ENCODE measurements at places on chromosomes 1 and 21. TPM values are rescaled to one million over a fixed set of nuclear protein-coding genes. Genes with fewer than 3 reads are reported as not detected.

Gene ARMH1
- 0.43 TPM for total RNA-seq

DNA sequence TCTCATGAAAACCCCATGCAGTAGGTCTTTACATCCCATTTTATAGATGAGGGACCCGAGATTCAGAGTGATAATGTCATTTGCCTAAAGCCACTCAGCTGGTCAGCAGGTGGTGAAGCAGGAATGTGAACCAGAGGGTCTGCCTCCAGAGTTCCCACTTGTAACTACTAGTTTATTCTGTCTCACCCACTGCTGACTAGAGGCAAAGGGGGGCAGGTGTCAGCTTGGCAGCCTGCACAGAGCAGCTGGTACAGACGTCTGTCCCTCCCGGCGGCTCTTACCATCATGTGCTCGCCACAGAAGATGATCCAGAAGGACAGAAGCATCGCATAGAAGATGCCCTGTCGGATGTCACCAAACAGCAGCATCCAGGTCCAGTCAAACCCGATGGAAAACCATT is 82.4 kb downstream of the WLS start:
- DNase-seq, result no peak

DNA sequence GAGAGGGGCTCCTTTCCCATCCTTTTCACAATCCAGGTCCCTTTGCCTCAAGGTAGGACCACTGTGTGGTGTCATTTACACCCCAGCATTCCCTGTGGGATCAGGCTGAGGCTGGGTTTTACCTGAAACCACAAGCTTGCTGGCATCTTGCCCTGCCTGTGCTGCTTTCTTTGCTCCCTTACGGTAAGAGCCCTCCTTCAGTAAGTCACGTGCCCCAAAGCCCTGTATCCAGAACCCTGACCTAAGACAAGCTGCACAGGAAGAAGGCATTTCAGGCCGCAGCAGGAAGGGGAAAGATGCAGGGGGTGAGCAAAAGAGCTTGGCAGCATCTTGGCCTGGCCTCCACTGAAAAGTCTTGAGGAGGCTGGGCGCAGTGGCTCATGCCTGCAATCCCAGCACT is 58.4 kb downstream of the KLHDC7A start:
- DNase-seq, result no peak

- DNase-seq, result peak; percentile 61
Observed at GRCh38 chr1:67347688-67348472, 40.2 kb downstream of the IL12RB2 start.

- DNase-seq, result no peak
Observed at GRCh38 chr1:210822932-210823331, 311.0 kb downstream of the KCNH1 start.

Gene NTPCR
- total RNA-seq, result 14.8 TPM

Gene PALMD
- 6.8 TPM for total RNA-seq

- DNase-seq, result peak; percentile 72
Observed at GRCh38 chr1:199551967-199552565, 475.4 kb upstream of the NR5A2 start.

Gene AMY2B
- total RNA-seq, result 3.5 TPM

DNA sequence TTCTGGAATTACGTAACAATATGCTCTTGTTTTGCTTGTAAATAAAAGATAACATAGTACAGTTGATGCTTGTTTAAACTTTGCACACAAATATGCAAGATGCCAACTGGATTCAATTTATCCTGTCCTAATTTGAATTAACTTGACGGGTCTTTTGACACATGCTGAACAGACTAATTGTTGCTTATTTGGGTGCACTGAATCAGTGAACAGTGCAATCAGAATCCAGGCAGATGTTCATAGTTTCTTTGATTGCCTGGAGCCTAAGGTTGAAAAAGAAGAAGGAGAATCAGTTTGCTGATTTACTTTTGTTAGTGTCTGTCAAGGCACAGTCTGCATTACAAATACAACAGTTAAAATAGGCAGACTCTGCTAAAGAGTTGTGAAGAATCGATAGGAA is 307.9 kb downstream of the COL11A1 start:
- DNase-seq, result peak; percentile 0

Gene C4BPA
- total RNA-seq, result not detected

GRCh38 chr1:46532498-46533178 is 18.8 kb downstream of the KNCN start:
- DNase-seq, result peak; percentile 43

Gene ADAMTSL4
- total RNA-seq, result 2.9 TPM

- DNase-seq, result no peak
Observed at GRCh38 chr1:211741788-211742187, 66.4 kb upstream of the NEK2 start.

GRCh38 chr1:38403667-38404066 is 357.1 kb upstream of the POU3F1 start:
- DNase-seq, result no peak

Gene PTGFR
- 7.7 TPM for total RNA-seq

GRCh38 chr21:15436031-15436430 is 293.8 kb upstream of the USP25 start:
- no peak for DNase-seq

DNA sequence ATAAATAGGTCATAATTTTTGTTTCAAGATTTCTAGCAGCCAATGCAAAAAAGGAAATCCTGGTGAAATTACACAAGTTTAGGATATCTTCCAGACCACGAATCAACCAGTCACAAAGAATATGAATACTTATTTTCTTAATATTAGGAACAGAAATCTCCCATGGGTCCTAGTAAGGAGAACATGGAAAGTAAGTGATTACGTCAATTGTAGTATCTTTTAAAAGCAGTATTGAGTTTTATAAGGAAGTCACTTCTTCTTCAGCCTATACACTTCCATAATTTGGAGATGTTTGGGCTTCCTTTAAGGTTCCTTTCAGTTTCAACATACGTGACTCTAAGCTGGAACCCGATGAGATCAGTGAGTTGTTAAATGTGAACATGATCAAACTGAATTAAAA is 534.5 kb downstream of the USP25 start:
- peak; percentile 13 for DNase-seq

Gene EPHA2
- 47.0 TPM for total RNA-seq

DNA sequence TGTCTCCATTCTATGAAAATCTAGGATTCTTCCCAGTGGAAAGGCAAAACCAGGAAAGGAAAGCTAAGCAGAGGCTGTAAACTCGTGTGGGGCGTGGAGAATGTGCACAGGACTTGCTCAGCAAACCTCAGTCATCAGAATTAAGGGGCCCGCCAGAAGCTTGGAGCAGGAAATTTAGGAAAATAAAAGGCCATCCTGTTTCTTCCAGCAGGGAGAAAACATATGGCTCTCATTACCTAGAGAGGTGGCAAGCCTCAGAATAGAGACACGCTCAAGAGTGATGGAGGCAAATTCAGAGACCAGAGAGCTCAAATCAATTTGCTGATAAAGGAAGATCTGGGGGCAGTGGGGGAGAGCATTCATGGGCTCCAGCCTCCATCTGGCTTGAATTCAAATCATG is 151.9 kb upstream of the KLHDC7A start:
- no peak for DNase-seq

Gene RNF186
- not detected for total RNA-seq

DNA sequence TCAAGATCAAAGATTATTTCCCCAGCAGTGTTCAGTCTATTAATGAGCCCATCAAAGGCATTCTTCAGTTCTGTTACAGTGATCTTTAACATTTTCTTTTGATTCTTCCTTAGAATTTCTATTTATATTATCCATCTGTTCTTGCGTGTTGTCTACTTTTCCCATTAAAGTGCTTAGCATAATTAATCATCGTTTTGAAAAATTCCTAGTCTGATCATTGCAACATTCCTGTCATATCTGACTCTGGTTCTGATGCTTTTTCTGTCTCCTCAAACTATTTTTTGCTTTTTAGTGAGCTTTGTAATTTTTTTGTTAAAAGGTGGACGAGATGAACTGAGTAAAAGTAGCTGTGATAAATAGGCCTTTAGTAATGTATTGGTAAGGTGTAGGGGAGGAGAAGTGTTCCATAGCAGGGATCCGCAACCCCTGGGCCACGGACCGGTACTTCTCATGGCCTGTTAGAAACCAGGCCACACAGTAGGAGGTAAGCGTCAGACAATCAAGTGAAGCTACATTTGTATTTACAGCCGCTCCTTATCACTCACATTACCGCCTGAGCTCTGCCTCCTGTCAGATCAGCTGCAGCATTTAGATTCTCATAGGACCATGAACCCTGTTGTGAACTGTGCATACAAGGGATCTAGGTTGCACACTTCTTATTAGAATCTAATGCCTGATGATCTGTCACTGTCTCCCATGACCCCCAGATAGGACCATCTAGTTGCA is 163.3 kb downstream of the PIK3R3 start:
- DNase-seq, result peak; percentile 33

Gene CR1L
- not detected for total RNA-seq

Gene AIRE
- not detected for total RNA-seq

- DNase-seq, result no peak
Observed at GRCh38 chr1:194503209-194503608, 1316.8 kb upstream of the B3GALT2 start.

Gene LRRN2
- under 0.01 TPM for total RNA-seq

- DNase-seq, result peak; percentile 60
Observed at GRCh38 chr21:46545363-46545762, 59.5 kb downstream of the S100B start.

DNA sequence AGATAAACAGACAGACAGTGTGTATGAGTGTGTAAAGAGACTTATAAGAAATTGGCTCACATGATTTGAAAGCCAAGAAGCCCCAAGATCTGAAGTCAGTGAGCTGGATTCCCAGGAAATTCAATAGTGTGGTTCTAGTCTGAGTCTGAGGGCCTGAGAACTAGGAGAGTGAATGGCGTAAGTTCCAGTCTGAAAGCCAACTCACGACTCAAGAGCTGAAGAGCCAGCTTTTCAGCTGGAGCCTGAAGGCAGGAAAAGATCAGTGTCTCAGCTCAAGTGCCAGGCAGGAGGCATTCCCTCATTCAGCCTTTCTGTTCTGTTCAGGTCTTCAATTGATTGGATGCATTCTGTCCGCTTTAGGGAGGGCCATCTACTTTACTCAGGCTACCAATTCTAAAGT is 257.2 kb downstream of the PLPP3 start:
- DNase-seq, result no peak

DNA sequence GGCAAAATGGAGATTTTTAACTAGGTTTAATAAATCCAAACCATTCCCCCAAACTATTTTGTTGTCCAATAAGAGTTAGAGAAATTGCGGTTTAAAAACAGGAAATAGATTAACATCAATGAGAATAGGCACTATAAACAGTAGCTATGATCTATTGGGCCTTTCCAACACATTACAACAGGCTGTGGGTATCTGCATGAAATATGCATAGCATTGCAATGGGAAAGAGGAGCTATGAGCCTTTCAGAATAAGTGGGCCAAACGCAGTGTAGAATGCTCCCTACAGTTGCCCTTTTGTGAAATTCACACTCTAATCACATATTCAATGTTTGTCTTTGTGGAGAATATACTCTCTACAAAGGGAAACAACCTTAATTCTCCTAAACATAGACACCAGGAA is 305.5 kb upstream of the PRMT6 start:
- DNase-seq, result no peak

GRCh38 chr21:15221799-15222386 is 157.1 kb upstream of the NRIP1 start:
- DNase-seq, result peak; percentile 60
